ENCODE measurements at places on chromosomes 11 and 22. TPM values are rescaled to one million over a fixed set of nuclear protein-coding genes. Genes with fewer than 3 reads are reported as not detected.

DNA sequence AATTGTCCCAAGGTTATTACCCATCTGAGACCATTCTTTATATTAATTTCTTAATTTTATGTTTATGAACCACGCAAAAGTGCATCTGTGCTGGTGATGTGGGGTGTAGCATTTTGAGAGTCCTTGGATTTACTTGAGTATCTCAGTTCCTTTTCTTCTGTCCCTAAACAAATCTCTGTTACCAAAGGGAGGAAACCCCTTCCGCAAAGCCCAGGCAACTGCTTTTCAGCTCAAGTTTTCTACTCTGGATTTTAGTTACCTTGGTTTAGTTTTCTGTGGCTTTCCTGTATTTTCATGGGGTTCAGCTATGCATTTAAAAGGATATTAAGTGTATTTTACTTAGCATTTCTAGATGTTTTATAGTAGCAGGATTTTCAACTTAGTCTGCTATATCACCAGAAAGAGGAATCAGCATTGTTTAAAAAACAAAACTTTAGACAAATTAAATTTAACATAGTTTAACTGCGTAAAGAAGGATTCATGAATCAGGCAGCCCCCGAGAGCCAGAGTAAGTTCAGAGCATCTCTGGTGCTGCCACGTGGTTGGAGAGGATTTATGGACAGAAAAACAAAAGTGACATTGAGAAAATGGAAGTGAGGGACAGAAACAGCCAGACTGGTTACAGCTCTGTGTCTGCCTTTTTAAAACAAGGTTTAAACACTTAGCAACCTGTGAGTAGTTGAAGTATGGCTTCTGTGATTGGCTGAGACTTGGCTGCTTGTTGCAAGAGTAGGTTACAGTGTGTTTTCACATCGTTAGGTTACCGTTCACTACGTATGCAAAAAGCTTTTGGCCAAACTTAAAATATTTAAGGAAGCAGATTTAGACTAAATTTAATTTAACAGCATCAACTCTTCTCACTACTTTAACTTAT, 9.6 kb downstream of the ADM start:
- no peak for DNase-seq

GRCh38 chr11:45677770-45678512, 12.5 kb upstream of the CHST1 start:
- DNase-seq, result no peak

The DDI1 gene
- polyA plus RNA-seq, result not detected

GRCh38 chr22:24097961-24098391, 83.3 kb upstream of the SUSD2 start:
- no peak for DNase-seq

- no peak for DNase-seq
These were observed 35.1 kb downstream of the APOL1 start for GRCh38 chr22:36287881-36288515.

The CARNS1 gene
- 0.15 TPM for polyA plus RNA-seq

- DNase-seq, result no peak
These were observed 19.0 kb upstream of the TTLL12 start for GRCh38 chr22:43205748-43206508.

DNA sequence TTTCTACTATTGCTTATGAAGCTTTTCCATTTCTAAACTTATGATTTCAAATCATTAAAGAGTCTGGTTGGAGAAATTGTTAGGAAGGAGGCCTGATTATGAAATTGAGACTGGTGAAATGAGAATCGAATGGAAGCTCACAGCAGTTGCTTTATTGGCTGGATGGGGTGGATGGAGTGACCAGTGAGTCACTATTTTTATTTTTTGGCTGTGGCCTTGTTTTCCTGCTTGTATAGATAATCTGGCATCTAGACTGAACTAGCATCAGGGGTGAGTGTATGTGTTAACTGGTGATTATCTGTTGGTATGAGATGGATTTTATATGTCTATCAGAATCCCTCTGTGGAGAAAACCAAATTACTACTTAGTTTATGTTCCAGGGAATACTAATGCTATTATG, 36.2 kb downstream of the UVRAG start:
- DNase-seq, result no peak

The SAA1 gene
- polyA plus RNA-seq, result not detected

DNA sequence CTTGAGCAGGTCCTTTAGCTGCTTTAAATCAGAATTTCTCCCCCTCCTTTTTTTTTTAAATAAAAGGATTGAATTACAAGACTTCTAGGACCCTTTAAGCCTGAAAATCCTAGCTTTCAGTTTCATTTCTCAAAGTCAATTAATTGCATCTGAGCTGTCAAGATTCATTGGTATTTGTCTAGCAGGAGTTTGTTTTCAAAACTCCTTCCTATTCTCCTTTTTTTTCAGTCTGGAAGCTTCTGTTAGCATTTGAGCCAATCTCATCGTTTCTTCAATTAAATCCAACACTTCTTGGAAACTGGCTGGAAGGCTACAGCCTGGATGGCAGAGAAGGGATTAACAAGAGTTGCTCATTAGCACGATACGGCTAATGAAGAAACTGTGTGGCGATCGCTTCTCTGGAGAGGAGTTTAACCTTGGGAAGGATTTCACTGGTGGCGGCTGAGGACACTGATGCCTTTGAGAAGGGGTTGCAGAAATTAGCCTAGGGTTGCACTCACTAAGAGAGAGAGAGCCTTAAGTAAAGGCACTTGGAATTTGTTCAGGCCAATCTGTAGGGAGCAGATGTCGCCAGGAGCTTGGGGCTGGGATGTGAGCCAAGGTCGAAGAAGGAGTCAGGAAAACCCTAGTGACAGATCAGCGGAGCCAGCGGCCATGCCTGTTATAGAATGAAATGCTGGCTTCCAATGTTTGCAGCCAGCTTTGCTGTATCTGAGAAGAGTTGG, 43.8 kb upstream of the API5 start:
- DNase-seq, result no peak

- DNase-seq, result no peak
These were observed 58.7 kb downstream of the CTTN start for GRCh38 chr11:70456921-70457532.

GRCh38 chr22:30253205-30253852, 6.8 kb upstream of the LIF start:
- DNase-seq, result peak; percentile 84

GRCh38 chr22:24703101-24703500, 71.4 kb downstream of the PIWIL3 start:
- DNase-seq, result no peak

- no peak for DNase-seq
These were observed 49.9 kb downstream of the TRIM29 start for GRCh38 chr11:120088056-120088455.

The PLAAT5 gene
- not detected for polyA plus RNA-seq

The TBX10 gene
- not detected for polyA plus RNA-seq

- DNase-seq, result no peak
These were observed 314.6 kb downstream of the BLID start for GRCh38 chr11:121801394-121801748.

DNA sequence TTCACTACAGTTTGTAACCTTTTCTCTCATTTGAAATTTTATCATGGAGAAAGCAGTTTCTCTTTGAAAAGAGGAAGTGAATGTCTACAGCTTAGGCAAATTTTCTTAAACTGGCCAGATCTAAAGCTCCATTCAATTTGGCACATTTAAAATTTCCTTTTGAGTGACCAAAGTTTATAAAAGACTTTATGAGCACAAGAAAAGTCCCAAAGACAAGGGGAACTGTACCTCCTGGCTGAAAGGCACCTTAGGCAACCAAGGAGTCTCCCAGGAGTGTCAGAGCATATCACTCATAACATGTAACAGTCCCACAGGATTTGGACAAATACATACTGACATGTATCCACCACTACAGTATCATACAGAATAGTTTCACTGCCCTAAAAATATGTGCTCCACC, 41.3 kb downstream of the NARS2 start:
- DNase-seq, result no peak

The PPM1F gene
- 33.8 TPM for polyA plus RNA-seq

DNA sequence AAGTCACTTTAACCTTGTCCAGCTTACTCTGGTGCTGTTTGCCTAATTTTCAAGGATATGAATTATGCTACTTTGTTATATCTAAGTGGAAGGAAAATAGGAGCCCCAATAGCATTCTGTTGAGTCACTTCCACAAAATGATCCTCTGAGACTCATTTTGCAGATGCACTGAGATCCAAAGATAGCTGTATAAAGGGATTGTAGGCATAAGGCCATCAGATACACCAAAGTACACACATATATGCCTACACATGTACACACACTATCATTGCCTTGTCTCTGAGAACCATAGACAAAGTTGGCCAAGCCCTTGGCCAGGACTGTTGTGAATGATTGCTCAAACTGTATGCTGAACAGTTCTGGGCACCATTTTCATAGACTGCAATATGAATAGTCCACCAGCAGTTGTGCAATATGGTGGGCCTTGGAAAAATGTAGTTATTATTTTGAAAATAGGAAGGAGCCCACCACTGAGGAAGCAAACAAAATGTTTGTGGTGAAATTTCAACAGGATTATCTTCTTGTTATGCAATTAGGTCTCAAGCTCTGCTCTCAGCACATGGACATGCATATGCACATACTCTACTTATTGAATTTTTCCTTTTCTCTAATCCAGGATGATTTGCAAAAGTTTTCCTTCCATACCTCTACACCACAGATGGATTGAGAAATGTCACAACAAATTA, 186.0 kb upstream of the CTSC start:
- DNase-seq, result no peak

GRCh38 chr11:57711414-57712255, at the start of gene MED19:
Gene MED19 (minus strand): TSS chr11:57712215. CDS start chr11:57712179, 36 bp downstream.
- no peak for DNase-seq

- DNase-seq, result no peak
These were observed 23.6 kb downstream of the TXN2 start for GRCh38 chr22:36457688-36458450.

GRCh38 chr22:19448076-19448607, 631 bp upstream of the C22orf39 start:
- peak; percentile 76 for DNase-seq

The OR52I1 gene
- not detected for polyA plus RNA-seq

- peak; percentile 66 for DNase-seq
These were observed 29.9 kb upstream of the MALAT1 start for GRCh38 chr11:65468874-65469333.

DNA sequence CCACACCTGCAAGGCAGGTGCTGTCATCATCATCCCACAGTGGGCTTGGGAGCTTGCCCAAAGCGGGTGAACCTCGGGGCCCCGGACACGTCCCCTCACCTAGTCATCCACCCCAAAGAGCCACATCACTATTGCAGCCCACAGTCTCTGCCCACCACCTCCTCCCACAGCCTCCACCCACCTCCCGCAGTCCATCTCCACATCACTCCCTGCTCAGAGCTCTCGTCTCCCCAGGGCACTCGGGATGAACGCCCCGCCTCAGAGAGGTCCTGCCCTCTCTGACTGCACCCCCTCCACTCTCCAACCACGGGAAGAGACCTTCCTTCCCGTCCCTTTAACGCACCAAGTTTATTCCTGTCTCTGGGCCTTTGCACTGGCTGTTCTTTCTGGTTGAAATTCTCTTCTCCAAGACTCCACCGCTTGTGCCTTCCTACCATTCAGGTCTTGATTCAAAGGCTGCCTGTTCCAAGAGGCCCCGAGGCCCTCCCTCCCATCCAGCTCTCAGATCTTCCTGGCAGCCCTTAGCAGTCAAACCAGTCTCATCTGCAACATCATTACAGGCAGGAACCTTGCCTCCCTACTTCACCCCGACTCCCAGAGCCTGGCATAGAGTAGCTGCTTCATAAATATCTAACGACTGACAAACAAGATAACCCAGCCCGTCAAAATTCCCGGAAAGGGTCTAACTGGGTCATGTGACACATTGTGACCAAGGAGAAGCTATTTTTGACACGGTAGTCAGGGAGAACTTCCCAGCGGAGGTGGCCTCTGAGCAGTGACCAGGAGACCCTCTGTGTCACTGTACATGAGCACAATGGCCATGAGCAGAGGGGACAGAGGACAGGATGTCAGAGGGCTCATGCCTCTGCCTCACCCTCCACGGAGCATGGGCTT, 11.1 kb downstream of the KCNJ4 start:
- no peak for DNase-seq

GRCh38 chr11:21489416-21490115, 703.3 kb upstream of the ANO5 start:
- no peak for DNase-seq

- no peak for DNase-seq
These were observed 43.2 kb downstream of the PIK3C2A start for GRCh38 chr11:17164361-17165246.

The ACRV1 gene
- polyA plus RNA-seq, result not detected

DNA sequence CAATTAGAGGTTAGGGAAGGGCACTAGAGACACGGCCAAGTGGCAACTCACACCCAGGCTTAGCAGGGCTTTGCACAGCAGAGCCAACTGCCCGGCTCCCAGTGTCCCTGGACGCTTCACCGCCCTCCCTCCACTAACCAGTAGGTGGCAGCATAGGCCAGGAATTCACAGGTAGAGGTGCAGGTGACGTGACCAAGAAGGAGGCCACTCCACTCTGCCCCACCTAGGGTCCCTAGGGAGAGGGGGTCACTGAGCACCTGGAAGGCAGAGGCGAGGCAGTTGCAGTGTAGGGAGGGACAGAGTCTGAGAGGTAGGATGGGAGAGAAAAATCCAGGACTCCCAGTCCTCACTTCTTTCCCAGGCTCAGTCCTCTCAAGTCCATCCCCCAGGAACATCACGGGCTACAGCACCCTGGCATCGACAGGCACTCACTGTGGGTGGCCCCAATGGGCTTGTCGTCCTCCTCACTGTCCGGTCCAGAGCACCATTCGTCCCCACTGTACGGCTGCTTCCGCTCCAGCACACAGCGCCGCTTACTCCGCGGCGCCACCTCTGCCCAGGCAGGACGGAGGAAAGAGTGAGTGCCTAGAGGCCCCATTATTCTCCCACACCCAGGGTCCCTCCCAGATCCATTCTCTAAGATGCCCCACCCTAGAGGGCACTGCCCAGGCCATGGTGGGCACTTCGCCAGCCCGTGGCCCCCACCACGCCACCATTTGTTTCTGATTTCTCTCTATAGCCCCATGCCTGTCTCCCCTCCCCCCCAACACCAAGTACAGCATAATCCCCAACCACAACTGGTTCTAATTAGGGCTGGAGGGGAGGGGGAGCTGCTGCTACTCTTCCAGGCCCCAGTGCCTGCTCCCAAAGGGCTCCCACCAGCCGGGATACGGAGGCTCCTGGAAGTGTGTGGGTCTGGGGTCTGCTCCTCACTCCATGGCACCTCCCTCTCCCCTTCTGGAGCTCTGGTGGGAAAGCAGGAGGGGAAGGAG, 18.4 kb downstream of the BCL9L start:
- peak; percentile 90 for DNase-seq

GRCh38 chr11:72885749-72886609, 71.8 kb downstream of the ATG16L2 start:
- DNase-seq, result no peak

The BACE1 gene
- polyA plus RNA-seq, result 36.4 TPM

The SLC25A18 gene
- 0.02 TPM for polyA plus RNA-seq

- peak; percentile 41 for DNase-seq
These were observed 583 bp downstream of the FGF4 start for GRCh38 chr11:69774354-69775162.

Measured in SK-N-SH (cell line).